Cardiac septum (tissue), 1 donor: ENCODE measurements at places on chromosomes 6 and 20. TPM values are rescaled to one million over a fixed set of nuclear protein-coding genes. Genes with fewer than 3 reads are reported as not detected.

The SYNGAP1 gene
- 9.0 TPM for total RNA-seq

The DLL1 gene
- total RNA-seq = 6.4 TPM

The HLA-G gene
- total RNA-seq = 0.62 TPM

The MAFB gene
- total RNA-seq = 6.8 TPM

The STMND1 gene
- total RNA-seq = not detected

The RRAGD gene
- 90.5 TPM for total RNA-seq

The C4B gene
- 92.4 TPM for total RNA-seq
